ENCODE measurements at places on chromosomes 1 and 21.

GRCh38 chr1:94362466-94363058 is 55.6 kb upstream of the ABCD3 start:
- no peak for DNase-seq

DNA sequence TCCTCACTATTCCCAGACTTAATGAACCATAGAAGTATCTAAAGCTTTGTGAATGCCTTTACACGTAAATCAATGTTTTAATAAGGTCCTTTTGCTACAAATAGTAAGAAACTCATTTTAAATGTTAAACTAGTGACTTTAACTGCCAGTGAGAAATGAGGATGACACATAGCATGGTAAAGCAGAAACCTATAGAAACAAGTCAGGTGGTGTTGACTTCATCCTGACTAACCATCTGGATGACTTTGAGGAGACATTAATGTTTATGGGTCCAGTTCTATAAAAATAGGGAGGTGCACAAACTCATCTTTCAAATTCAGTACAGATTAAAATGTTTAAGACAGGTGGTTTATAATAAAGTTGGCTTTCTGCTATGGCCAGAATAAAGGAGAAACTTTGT is 85.4 kb downstream of the COLGALT2 start:
- no peak for DNase-seq

- no peak for DNase-seq
Observed at GRCh38 chr1:242412921-242413320, 111.6 kb downstream of the PLD5 start.

DNA sequence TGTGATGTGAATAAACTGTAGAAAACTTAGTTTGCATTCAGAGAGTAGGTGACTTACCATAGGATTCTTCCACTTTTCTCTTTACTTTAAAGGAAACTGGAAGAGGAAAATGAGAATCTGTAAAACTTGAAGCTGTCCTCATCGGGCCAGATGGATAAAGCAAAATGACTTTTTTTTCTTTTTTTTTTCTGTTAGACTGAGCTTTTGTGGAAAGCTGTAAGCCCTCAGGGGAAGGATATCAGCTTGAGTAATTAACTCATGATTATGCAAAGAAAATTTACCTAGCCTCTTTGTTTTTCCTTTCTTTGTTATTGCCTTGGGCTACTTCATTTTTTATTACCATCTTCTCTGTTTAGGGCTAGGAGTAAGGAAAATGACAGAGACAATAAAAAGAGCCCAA is 53.4 kb downstream of the DPH5 start:
- DNase-seq = no peak

- no peak for DNase-seq
Observed at GRCh38 chr1:35845766-35846165, 37.2 kb upstream of the AGO1 start.

DNA sequence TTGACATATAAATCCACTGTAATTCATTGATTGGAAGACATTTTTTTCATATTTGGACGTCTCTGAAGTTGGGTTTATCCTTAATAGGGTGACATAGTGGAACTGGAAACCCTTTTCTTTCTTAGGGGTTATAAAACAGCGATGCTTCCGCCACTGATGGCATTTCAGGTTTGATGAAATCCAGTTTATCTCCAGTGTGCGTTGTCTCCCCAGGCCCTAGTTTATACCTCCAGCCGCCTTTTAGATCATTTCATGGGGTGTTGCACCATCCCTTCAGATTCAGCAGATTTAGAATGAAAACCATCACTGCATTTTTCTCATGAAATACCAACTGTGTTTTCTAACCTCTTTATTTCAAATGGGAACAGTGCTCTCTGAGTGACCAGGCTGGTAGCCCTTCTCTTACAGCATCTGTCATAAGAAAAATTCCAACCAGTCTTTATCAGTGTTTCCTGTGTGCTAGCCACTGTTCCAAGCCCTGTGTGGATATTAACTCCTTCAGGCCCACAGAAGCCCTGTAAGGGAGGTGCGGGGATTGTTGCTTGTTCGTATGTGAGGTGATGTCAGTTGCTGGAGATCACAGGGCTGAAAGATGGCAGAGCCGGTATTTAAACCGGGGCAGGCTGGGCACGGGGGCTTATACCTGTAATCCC is 19.0 kb downstream of the H6PD start:
- DNase-seq = no peak

DNA sequence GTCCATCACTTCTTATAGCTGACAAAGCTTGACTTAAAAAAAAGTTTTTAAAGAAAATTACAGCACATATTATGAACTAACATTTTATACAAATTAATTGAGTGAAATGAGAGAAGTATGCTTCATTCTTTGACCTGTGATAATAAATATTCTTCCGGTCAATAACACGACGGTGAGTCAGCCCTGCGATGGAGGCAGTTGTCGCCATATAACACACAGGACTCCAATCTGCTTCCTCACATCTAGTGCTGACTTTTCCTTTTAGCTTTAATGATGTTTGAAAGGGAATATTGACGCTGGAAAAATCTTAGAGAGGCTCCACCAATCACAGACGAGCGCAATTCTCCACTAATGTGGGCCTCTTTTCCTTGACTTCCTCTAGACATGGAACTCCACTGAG is 166.9 kb upstream of the C1orf21 start:
- no peak for DNase-seq

DNA sequence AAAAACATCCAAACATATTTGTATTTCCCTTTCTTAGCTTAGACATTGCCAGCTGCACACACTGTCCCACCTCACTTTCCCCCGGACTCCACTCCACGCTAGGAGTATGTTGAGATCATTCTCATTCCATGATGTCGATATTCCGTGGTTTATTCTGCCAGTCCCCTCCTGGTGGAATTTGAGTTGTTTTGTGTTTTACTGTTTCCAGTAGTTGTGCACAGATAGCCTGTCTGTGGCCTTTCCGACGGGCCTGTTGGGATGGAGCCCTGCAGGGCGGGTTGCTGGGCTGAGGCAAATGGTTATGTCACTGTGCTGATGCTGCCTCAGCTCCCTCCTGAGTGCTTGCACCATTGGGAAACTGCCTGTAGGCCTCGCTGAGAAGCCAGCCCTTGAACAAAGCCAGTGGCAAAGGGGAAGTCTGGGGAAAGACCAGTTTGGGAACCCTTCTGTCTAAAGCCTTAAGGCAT is 12.8 kb downstream of the TRAPPC10 start:
- no peak for DNase-seq

DNA sequence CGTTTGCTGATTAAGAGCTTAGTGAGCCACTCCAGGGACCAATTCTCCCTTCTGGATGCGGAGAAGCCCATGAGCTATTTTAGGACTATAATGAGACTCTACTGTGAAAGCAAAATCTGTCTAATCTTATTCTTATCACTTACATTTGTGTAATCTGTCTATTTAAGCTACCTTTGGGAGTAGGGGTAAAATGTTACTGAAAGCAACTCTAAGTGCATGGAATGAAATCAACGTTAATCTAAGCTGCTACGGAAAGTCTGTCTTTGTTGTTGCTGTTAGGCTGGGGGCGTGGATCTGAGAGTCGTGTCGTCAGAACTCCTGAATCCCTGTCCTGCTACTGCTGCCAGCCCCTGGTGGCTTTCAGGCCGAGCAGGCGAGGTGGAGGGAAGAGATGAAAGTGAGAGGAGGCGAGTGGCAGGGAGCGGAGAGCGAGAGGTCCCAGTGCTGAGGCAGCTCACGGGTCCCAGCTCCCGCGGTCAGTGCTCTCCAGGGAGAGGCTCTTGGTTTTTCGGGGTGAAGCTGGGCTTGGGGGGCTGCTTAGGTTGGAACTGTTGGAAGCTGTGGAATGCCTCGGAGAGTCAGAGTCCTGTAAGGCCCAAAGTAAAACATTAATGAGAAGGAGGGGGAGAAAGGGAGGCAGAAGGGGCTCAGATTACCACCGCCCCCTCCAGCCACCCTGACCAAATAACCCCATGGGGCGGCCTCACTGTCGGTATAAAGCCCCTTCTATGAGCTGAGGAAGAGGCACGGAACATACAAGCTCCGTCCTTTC is 53.9 kb downstream of the COQ8A start:
- no peak for DNase-seq

GRCh38 chr1:25875154-25875855 is at the start of gene PAQR7:
PAQR7 (minus strand) TSS chr1:25875708; CDS start chr1:25863839, 11,869 bp downstream.
- peak; percentile 76 for DNase-seq

- no peak for DNase-seq
Observed at GRCh38 chr1:164950541-164950986, 391.6 kb downstream of the PBX1 start.

DNA sequence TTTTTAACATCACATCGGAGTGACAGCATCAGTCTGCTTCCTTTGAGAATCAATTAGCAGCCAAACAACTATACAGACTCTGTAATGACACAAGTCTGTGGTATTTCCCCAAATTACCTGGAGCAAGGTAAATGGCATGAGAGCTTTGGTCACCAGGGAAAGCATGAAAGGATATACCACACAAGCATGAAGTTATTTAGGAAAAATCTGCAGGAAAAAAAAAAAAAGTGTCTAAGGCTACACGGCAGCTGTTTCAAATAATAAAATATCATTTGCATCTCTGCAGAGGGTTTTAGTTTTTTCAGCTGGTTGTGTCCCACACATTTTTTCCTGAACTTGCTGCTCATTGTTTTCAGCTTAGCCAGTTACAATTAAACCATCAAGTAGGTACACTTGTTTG is 234.7 kb downstream of the TTLL7 start:
- DNase-seq = no peak

DNA sequence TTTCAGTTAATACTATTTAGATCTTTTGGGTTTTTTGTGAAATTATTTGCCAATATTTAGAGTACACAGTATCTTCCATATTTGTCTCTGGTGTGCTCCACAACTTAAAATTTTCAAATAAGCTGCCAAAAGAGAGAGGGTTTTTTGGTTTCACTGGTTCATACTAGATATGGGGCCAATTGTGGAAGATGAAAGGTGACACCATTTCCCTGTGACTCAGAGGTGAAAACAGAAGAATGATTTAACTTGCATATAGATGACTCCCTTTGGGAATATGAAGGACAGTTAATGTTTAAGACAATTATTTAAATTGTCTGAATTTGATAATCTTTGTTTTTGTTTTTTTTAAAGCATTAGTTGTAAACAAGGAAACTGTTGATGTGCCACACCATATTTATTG is 37.5 kb downstream of the IVNS1ABP start:
- DNase-seq = no peak

DNA sequence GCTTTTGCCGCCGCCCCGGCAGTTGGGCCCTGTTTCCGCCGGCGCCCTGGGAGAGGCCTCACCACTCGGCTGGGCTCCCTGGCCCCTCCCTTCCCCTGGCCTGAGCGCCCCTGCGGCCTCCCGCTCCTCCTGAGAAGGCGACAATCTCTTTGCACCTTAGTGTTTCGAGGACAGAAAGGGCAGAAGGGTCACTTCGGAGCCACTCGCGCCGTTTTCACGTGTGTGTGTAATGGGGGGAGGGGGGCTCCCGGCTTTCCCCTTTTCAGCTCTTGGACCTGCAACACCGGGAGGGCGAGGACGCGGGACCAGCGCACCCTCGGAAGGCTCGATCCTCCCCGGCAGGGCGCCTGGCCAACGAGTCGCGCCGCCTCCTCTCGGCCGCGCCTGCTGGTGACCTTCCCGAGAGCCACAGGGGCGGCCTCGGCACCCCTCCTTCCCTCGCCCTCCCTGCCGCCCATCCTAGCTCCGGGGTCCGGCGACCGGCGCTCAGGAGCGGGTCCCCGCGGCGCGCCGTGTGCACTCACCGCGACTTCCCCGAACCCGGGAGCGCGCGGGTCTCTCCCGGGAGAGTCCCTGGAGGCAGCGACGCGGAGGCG is 432 bp upstream of the SIM2 start:
- no peak for DNase-seq

DNA sequence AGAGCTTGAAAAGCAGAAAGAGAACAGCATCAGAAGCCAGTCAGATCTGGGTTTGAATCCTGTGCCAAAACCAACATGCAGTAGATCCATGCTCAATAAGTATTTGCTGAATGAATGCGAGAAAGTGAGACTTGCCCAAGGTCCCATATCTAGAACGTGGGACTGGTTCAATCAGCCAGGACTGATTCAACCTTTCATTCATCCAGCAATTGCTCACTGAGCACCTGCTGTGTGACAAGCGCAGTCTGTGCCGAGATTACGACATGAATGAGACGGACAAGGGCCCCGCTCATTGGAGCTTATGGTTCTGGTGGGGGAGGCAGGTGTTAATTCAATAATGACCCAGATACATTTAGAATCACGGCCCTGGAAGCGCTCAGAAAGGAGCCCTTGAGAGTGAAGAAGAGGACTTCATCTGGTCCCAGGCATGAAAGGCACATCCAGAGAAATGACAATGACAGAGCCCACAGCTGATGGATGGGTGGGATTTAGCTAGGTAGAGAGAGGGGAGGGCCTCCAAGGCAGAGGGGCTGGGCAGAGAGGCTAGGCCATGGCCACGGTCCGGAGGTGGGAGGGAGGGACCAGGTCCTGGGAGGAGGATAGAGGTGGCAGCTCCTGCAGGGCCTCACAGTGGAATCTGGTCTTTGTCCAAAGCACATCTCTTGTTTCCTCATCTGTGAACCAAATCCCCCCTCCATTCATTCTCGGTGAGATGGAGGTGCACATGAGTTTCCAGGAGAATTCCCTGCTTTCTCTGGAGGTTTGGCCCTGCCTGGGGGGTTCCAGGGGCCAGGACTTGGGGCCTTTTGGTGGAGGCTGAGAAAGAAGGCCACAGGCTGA is 4.2 kb upstream of the FAM131C start:
- no peak for DNase-seq

DNA sequence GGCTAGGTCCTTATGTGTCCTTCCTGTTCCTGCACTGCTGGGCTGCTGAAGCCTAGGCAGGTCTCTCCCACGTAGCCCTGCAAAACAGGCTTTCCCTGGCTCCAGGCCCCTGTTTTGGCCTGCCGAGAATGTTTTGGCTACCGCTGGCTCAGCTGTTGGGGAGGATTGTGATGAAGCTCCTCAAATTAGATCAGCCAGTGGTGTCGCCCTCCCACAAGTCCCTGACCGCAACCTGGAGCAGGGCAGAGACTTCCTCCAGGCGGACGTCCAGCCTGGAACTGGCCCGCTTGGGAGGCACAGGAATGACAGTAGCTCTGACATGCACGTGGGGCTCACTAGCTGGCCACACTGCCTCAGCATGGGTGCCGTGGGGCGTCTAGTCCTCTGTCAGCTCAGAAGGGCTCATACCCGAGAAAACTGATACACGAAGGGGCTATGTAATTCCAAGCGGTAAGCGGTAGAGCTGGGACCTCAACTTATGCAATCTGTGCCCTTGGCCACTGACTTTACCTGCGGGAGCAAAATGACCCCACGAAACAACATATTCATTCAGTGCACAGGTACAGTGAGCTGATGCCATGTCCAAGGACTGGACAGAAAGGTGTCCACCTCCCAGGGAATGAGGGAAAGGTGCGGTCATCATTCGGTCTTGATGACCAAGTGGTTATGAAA is 26.6 kb downstream of the DHRS3 start:
- DNase-seq = no peak

- DNase-seq = no peak
Observed at GRCh38 chr1:24764848-24765247, 19.6 kb downstream of the CLIC4 start.

GRCh38 chr1:56576880-56577405 is 2.4 kb downstream of the PLPP3 start:
- DNase-seq = no peak

Measured in activated naive CD4-positive, alpha-beta T cell treated with anti-CD3 and anti-CD28 coated beads, Interleukin-2, amount 10 ng/mL, durations not matched to agents 7 days and 5 days (primary cell).